ENCODE measurements at places on chromosomes 12 and 14.

GRCh38 chr12:72493407-72493806 lies 221.2 kb downstream of the TRHDE start:
- no peak for DNase-seq

DNA sequence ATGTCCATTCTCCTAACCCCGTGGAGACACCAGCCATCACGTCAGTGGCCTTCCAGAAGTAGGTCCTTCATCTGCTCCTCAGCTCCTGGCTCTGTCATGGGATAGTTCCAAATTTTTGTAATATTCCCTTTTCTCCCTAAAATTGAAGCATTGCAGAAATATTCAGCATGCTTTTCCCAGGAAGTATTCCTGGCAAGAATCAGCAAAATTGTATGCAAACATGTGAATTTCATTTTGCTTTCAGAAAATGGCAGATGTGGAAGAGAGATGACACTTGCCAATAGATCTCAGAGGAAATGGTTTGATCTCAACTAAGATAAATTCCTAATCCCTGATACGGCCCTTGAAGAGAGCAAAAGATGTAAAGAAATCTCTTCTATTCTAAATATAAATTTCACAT lies 298.9 kb downstream of the ITPR2 start:
- no peak for DNase-seq

DNA sequence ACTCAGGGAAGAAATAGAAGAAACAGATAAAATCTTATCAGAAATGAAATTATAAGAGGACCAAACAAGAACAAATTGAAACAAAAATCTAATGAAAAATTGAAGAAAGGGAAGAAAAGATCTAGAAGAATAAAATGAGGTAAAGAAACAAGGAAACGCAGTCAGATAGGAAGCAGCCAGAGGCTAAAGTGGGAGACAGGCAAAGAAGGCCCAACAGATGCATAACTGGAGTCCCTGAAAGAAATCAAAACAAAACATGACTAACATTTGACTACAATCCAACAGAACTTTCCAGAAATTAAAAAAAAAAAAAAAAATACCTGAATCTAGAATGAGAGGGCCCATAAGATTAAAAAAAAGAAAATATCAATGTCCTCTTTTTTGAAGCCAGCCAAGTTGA lies 65.6 kb downstream of the AMN start:
- no peak for DNase-seq

- no peak for DNase-seq
These were observed 7.6 kb downstream of the YBX3 start for GRCh38 chr12:10715491-10715890.

- no peak for DNase-seq
These were observed 57.8 kb downstream of the CIT start for GRCh38 chr12:119819322-119819721.

DNA sequence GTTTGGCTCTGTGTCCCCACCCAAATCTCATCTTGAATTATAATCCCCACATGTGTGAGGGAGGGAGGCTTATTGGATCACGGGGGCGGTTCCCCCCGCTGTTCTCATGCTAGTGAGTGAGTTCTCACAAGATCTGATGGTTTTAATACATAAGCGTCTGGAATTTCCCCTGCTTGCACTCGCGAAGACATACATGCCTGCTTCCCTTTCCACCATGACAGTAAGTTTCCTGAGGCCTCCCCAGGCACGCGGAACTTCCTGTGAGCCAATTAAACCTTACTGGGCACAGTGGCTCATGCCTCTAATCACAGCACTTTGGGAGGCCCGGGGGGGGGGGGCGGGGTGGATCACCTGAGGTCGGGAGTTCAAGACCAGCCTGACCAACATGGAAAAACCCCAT lies 60.8 kb downstream of the R3HDM2 start:
- no peak for DNase-seq

DNA sequence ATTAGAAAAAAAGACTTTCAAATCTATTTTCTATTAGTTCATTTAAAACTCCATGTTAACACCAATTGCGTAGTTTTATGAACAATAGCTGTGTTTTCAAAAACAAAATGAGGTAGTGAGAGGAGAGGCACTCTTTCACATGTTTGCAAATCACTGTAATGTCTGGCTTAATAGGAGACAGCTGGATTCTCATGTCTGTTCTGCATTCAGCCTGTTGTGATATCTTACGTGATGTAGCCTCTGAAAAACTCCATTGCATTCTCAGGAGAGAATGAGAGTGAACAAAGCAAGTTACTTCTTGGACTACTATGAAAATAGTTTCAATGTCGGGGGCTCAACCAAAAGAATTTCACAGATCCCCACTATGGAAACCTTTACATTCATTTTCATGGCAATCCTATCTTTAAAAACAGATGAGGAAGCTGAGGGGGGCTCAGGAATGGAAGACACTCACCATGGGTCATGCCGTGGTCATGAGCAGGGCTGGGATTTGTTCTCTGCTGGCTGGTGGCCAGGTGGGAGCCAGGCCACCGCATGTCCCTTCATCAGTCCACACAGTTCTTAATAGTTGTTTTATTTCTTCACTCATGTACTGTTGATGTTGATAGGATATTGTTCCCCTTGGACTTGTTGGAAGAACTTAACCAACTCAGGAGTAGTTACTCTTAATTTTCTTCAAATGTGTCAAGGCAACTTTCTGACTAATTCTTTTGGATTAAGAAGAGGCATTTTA lies 346.2 kb upstream of the FAR2 start:
- no peak for DNase-seq

DNA sequence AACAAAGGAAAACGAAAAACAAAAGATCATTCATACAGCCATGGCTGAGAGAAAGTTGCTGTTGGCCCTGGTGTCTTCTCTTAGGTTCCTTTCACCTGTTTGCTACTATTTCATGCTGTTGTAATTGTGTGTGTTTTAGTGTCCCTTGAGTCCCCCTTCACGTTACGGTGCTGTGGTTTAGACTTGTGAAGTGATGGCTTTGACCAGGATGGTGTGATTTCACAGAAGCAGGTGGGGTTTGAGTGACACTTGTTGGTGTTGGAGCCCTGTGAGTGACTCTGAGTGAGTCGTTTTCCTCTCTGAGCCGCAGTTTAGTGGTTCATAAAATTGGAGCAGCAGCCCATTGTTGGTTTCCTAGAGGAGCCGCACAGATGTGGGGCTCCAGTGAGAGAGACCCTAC lies 635.4 kb downstream of the VRK1 start:
- DNase-seq: no peak

DNA sequence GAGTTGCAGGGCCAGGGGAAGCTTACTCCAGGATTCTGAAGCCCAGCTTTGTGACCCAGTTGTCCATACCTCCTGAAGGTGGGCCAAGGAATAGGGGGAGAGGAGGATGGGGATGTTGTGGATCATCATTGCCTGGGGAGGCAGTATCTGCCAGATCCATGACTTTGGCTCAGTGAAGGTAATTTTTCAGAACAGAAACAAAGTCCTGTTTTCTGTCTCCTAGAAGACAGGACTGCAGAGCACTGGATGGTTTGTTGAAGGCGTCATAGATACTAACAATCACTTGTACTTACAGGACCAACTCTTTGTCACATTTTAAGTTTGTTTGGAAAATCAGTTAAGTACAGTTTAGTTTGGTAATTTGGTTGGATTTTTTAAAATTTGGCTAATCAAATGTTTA lies 38.4 kb downstream of the ANO6 start:
- no peak for DNase-seq

GRCh38 chr12:13197032-13197431 lies 506 bp downstream of the EMP1 start:
- no peak for DNase-seq

GRCh38 chr14:50123062-50123461 lies 6.7 kb upstream of the VCPKMT start:
- DNase-seq: no peak

DNA sequence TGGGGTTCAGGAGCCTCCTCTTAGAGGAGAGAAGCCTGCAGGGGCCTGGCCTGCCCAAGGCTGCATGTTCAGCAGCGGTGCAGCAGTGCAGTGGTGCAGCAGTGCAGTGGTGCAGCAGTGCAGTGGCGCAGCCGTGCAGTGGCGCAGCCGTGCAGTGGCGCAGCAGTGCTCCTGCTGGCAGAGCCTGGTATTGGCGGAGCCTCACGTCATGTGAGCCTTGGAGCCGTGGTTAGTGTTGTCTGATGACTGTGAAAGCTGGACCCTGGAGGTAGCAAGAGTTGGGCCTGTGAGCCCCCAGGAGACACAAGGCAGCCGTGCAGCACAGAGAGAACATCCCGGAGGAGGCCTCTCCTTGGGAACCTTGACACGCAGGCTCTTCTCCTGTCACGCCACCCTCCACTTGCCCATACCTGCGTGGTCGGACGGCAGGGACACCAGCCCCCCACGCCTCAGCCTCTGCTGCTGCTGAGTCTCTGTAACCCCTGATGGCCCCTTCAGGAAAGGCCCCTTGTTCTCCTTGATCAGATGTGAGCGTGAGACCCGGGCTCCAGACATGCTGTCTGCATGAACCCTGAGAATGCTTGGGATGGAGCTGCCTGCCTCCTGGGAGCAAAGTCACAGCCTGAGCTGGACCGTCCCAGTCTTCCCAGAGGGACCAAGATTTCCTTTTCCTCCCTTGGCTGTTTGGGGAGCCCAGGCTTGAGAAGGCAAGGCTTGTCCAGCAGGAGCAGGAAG lies 193.7 kb downstream of the KIF26A start:
- no peak for DNase-seq

GRCh38 chr14:68649476-68650189 lies 143.2 kb downstream of the ZFP36L1 start:
- no peak for DNase-seq

- no peak for DNase-seq
These were observed 126.1 kb upstream of the FUT8 start for GRCh38 chr14:65286443-65286842.

DNA sequence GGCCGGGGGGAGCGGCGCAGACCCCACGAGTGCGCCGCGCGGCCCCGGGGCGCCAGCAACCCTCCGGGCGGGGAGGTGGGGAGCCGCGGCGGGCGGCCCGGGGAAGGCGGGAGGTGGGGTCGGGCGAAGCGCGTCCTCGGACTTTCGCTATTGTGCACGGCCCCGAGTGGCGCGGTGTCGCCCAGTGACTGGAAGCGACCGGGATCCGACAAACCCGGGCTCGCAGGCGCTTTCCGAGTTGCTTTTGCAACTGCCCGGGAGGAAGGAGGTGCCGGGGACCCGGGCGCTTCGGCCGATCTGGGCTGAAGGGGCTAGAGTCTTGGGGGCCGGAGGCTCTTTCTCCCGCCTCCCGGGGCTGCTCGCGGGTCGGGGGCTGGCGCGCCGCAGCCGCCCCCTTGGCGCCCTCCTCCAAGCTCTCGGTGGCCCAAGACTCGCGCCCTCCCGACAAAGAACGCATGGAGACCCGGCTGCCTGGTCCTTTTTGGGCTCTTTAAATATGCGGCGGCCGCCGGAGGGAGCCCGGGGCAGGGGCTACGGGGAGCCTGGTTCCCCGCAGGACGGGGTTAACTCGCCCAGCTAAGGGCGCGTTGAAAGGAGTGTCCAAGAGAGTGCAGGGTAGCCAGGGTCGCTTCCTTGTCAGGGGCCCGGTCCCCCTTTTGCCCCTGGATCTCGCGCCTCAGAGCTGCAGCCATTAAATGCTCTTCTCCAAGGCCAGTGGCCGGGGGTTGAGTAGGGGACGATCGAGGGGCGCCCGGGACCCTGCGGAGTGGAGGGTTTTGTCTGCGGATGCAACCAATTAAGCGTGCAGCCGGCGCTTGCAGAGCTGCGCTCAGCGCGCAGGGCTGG lies 1.4 kb downstream of the HMGA2 start:
- DNase-seq: peak; percentile 43

GRCh38 chr14:100203962-100204834 lies 34.7 kb upstream of the YY1 start:
- no peak for DNase-seq

- no peak for DNase-seq
These were observed 43.9 kb downstream of the BHLHE41 start for GRCh38 chr12:26080911-26081310.

- DNase-seq: no peak
These were observed 42.6 kb downstream of the SH2B3 start for GRCh38 chr12:111448266-111448830.

GRCh38 chr14:79467835-79468234 lies 743.5 kb downstream of the DIO2 start:
- DNase-seq: no peak

GRCh38 chr12:91778091-91778832 lies 367.4 kb downstream of the BTG1 start:
- no peak for DNase-seq

GRCh38 chr12:51642286-51642685 lies 51.3 kb downstream of the SCN8A start:
- no peak for DNase-seq

GRCh38 chr14:89963288-89963978 lies 7.7 kb downstream of the TDP1 start:
- DNase-seq: no peak

GRCh38 chr14:55799508-55800095 lies 219.6 kb downstream of the KTN1 start:
- DNase-seq: no peak

GRCh38 chr14:104086210-104086660 lies 735 bp downstream of the ASPG start:
- no peak for DNase-seq

- DNase-seq: no peak
These were observed 1419.9 kb upstream of the TMEM132C start for GRCh38 chr12:126847005-126847629.

DNA sequence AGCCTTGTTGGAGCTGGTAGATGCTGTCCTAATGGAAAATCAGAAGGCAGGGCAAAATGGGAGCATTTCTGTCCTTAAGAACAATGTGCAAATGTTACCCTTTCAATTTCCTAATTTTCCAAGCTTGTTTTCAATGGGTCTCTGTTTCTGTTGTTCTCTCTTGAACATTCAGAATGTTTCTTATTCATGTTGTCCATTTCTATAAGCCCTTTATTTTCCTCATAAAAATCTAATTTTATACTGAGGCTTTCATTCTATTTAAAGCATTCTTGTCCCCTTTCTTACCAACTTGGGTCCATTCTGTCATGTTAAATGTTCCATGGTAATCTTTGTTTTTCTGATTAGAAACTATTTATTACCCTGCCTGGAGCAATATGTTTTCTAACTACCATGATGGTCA lies 125.0 kb downstream of the PRIMA1 start:
- DNase-seq: no peak

GRCh38 chr12:125888921-125889320 lies 823.7 kb downstream of the AACS start:
- no peak for DNase-seq

DNA sequence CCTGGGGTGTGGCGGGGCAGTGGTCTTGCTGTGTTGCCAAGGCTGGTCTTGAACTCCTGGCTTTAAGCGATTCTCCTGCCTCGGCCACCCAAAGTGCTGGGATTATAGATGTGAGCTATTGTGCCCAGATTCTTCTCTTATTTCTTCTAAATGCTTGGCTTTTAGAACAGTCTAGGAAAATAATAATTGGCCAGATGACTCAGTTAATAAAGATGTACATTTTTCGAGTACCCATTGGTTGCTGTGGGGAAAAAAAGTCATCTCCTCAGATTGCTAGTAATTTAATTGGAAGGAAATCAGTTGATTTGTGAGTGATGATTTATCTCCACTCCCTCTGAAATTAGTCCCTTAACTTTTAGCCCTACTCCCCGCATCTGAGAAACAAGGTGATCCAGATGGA lies 45.5 kb downstream of the CHST11 start:
- DNase-seq: no peak

All from HEK293T (cell line).